ENCODE measurements at places on chromosomes 5 and 9. TPM values are rescaled to one million over a fixed set of nuclear protein-coding genes. Genes with fewer than 3 reads are reported as not detected.

The CDKN2B-AS1 gene
- total RNA-seq = not detected

GRCh38 chr9:121168052-121168451 is 33.6 kb downstream of the RAB14 start:
- peaks cover 35% of the 10 kb centered on the region for H3K36me3 ChIP-seq
- no peaks in the 10 kb centered on the region for H3K27me3 ChIP-seq
- no peak overlapping the region for H3K4me3 ChIP-seq
- no peak for DNase-seq

The GFI1B gene
- not detected for total RNA-seq

- no peaks in the 10 kb centered on the region for H3K36me3 ChIP-seq
- no peak overlapping the region for H3K27ac ChIP-seq
- DNase-seq = no peak
- no peaks in the 10 kb centered on the region for H3K27me3 ChIP-seq
- no peak overlapping the region for H3K4me3 ChIP-seq
Observed at GRCh38 chr5:1187234-1187949, 14.0 kb upstream of the SLC6A19 start.

- peaks cover 2% of the 10 kb centered on the region for H3K27me3 ChIP-seq
- no peak for DNase-seq
- no peaks in the 10 kb centered on the region for H3K36me3 ChIP-seq
Observed at GRCh38 chr5:35415309-35415708, 185.0 kb upstream of the PRLR start.

GRCh38 chr9:109937861-109938453 is 158.0 kb downstream of the PALM2AKAP2 start:
- no peak for DNase-seq
- peaks cover 16% of the 10 kb centered on the region for H3K4me1 ChIP-seq
- no peaks in the 10 kb centered on the region for H3K36me3 ChIP-seq
- no peaks in the 10 kb centered on the region for H3K27me3 ChIP-seq
- no peak overlapping the region for H3K4me3 ChIP-seq

GRCh38 chr9:127568971-127569885 is 42.8 kb upstream of the STXBP1 start:
- peak overlapping the region; percentile 52 for H3K4me3 ChIP-seq
- H3K27me3 ChIP-seq = no peaks in the 10 kb centered on the region
- H3K27ac ChIP-seq = peak overlapping the region; percentile 62

DNA sequence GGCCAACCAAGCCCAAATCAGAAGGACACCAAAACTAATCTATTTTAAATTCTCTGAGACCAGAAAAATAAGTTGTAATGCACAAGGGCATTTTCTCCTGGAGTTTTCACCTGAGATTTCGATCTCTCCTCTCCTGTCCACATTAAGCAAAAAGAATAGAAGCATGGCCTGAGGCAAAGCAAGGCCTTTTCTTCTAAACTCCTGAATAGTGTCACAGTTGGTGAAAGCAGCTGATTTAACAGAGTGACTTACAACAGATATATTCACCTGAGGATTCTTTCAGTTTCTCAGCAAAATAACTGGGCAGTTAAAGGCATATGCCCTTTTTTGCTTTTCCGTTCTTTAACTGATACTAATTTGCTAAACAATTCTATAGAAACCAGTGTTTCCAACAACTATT is 547.7 kb downstream of the EFNA5 start:
- H3K27me3 ChIP-seq = no peaks in the 10 kb centered on the region
- H3K36me3 ChIP-seq = no peaks in the 10 kb centered on the region
- DNase-seq = no peak
- H3K4me1 ChIP-seq = no peaks in the 10 kb centered on the region

- H3K36me3 ChIP-seq = no peaks in the 10 kb centered on the region
- H3K4me1 ChIP-seq = no peaks in the 10 kb centered on the region
- H3K4me3 ChIP-seq = no peak overlapping the region
- DNase-seq = no peak
- H3K27ac ChIP-seq = no peak overlapping the region
Observed at GRCh38 chr5:145666591-145666990, 168.6 kb downstream of the PRELID2 start.

The MEIKIN gene
- total RNA-seq = 0.74 TPM

DNA sequence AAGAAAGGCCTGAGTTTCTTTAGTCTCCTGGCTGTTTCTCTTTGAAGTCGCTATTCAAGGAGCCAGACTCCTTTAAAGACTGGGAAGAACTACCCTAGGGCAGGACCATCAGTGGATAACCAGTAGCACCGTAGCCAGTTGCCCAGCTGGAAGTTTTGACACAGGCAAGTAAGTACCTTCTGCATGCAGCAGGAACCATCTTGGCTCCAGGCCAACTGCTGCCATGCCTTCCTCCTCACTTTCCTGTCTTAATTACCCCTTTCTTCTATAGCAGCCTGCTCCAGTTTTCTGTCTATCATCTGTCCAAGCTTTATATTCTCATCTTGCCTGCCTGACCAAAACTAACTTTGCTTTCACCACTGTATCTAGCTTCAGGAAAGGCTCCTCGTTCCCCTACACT is 149.7 kb upstream of the SV2C start:
- no peak overlapping the region for H3K27ac ChIP-seq
- H3K27me3 ChIP-seq = no peaks in the 10 kb centered on the region
- no peak overlapping the region for H3K4me3 ChIP-seq
- no peak for DNase-seq

DNA sequence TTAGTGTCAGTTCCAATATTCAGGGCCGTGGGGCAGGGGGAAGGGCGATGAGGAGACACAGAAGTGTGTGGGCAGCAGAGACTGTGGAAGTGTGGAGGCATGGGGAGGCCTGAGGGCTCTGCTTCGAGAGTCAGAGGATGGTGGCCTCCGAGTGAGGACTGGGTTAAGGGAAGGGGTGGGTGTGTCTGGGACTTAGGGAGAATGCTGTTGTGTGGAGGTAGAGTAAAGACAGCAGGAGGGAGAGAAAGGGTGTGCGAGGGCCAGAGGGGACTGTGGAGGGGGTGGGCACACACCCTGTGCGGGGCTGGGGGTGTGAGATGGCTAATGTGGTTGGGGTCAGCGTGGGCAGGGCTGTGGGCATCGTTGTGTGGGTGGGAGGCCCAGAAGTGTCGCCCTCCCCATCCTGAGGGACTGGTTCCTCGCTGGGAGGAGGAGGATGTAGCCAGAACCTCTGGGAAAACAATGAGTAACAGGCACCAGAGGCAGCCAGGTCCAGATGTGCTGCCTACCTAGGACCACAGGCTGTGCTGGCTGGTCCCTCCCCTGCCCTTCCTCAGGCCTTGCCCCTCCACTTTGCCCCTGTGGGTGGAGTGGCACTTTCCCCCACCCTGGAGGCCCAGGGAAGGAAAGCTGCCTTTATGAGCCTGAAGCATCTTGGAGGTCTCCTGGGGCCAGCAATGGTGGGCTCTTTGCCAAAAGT is 4.2 kb downstream of the USP20 start:
- H3K4me1 ChIP-seq = peaks cover 59% of the 10 kb centered on the region
- DNase-seq = no peak
- H3K27ac ChIP-seq = peak overlapping the region; percentile 64
- H3K27me3 ChIP-seq = no peaks in the 10 kb centered on the region
- H3K36me3 ChIP-seq = no peaks in the 10 kb centered on the region

DNA sequence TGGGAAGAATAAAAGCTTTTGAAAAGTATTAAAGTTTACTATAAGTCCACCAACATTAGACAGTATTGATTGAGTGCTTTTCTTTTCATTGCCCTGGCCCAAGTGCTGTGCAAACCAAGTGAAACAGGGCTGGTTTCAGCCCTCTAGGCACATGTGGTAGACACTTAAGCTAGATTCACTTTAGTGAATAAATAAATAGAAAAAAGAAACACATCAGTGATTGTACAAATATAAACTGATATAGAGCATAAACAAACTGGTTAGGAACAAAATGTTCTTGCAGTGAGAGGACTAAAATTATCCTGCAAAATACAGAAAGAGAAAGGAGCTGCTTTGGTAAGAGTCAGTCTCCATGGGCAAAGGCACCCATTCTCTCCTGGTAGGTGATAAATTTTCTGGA is 29.7 kb downstream of the ACTBL2 start:
- no peaks in the 10 kb centered on the region for H3K4me1 ChIP-seq
- H3K4me3 ChIP-seq = no peak overlapping the region
- H3K27me3 ChIP-seq = no peaks in the 10 kb centered on the region
- H3K36me3 ChIP-seq = no peaks in the 10 kb centered on the region
- DNase-seq = no peak
